Smooth muscle cell of the coronary artery (primary cell): ENCODE measurements at places on chromosomes 5 and 9. TPM values are rescaled to one million over a fixed set of nuclear protein-coding genes. Genes with fewer than 3 reads are reported as not detected.

GCNT1 gene
- 3.0 and 64.5 TPM in 2 replicates for total RNA-seq

MTREX gene
- 80.0 and 124 TPM in 2 replicates for total RNA-seq

IL3 gene
- not detected in 2 replicates for total RNA-seq

BSPRY gene
- total RNA-seq, result not detected in 2 replicates

MOCS2 gene
- 11.5 and 23.6 TPM in 2 replicates for total RNA-seq

ZNF879 gene
- total RNA-seq, result 2.1 and 3.6 TPM in 2 replicates

SMIM32 gene
- not detected in 2 replicates for total RNA-seq

TAF1L gene
- total RNA-seq, result not detected in 2 replicates

PCDHB2 gene
- 1.1 and 3.7 TPM in 2 replicates for total RNA-seq

MEF2C gene
- 27.2 and 27.3 TPM in 2 replicates for total RNA-seq

LCN9 gene
- not detected in 2 replicates for total RNA-seq

PTGES gene
- 2.6 and 30.0 TPM in 2 replicates for total RNA-seq

PCAT7 gene
- 0.15 and 0.23 TPM in 2 replicates for total RNA-seq

OR13C4 gene
- total RNA-seq, result not detected in 2 replicates

NDFIP1 gene
- total RNA-seq, result 24.5 and 46.2 TPM in 2 replicates

CARTPT gene
- total RNA-seq, result not detected in 2 replicates

ZNF454 gene
- total RNA-seq, result 1.4 and 2.8 TPM in 2 replicates

SLC28A3 gene
- 0.47 and 0.60 TPM in 2 replicates for total RNA-seq

SAXO1 gene
- total RNA-seq, result under 0.01 and 0.08 TPM in 2 replicates

TRIM52 gene
- total RNA-seq, result 2.6 and 23.3 TPM in 2 replicates

POLE3 gene
- total RNA-seq, result 22.7 and 36.2 TPM in 2 replicates

RNF130 gene
- 10.4 and 27.8 TPM in 2 replicates for total RNA-seq

OR2Y1 gene
- total RNA-seq, result not detected in 2 replicates

LMX1B gene
- not detected in 2 replicates for total RNA-seq

PKN3 gene
- total RNA-seq, result 0.35 and 1.4 TPM in 2 replicates

RAI14 gene
- total RNA-seq, result 125 and 131 TPM in 2 replicates

PDE6A gene
- under 0.01 TPM in 1 of 2 replicates, not detected in the other for total RNA-seq

OR1J4 gene
- total RNA-seq, result 0.15 and 0.59 TPM in 2 replicates

SLC36A3 gene
- not detected in 2 replicates for total RNA-seq

ATP10B gene
- total RNA-seq, result under 0.01 TPM in 1 of 2 replicates, not detected in the other

DNAH5 gene
- total RNA-seq, result 0.12 and 0.15 TPM in 2 replicates
